NCI-H69 (cell line): ENCODE measurements at places on chromosomes 2 and 18.

DNA sequence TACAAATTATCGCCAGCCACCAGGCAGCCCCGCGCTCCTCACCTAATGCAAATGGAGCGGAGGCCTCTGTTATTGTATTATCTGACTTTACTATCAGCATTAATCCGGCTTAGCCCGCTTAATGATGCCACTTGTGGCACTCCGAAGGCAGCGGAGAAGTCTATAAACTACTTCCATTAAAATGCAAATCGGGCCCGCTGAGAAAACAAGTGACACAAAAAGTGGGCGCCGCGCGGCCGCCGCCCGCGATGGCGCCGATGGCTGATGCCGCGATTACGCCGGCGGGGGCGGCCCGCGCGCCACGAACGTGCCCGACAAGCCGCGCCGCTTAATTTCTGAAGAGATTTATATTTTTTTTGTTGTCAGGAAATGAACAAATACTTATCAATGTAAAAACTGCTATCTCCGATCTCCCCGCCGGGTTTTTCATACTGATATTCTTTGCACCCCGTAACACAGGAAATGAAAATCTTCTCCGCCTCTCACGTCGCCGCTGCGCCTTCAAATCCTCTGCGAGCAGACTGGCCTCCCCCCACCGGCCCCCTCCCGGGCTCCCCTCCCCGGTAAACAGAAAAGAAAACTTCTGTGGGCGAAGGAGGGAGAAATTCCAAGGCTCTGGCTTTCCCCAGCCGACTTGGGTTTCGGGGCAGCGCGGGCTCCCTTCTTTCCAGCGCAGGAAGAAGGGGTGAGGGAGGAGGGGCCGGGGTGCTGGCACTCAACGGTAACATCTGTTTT, 221.8 kb downstream of the INSIG2 start:
- peak; percentile 43 for DNase-seq

GRCh38 chr18:12283256-12283655, 24.8 kb upstream of the TUBB6 start:
- DNase-seq: peak; percentile 65

GRCh38 chr2:177282787-177283572, 18.5 kb upstream of the NFE2L2 start:
- peak; percentile 29 for DNase-seq

GRCh38 chr2:197284956-197285355, 25.6 kb downstream of the ANKRD44 start:
- DNase-seq: no peak

- no peak for DNase-seq
These were observed 555.6 kb downstream of the CCDC85A start for GRCh38 chr2:56739413-56739812.

- DNase-seq: no peak
These were observed 144.1 kb upstream of the RBBP8 start for GRCh38 chr18:22789052-22789451.

DNA sequence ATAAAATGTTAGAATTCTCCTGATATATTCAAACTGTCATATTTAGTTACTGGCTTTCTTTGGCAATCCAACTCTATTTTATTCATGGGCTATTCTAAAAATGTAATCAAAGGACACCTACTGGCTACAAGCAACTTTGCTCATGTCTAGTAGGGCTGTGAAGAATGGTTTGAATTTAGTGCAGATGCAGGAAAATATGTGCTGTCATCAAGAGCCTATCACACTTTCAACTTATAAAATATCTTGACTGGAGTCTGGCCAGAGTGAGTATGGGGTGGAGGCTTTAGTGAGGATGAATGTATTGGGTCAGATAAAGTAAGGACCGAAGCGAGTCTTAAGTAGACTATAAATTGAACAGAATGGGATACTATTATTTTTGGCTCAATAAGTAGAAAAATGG, 343.4 kb upstream of the SPRED2 start:
- DNase-seq: no peak

GRCh38 chr2:46162329-46163097, 134.7 kb upstream of the EPAS1 start:
- DNase-seq: no peak

DNA sequence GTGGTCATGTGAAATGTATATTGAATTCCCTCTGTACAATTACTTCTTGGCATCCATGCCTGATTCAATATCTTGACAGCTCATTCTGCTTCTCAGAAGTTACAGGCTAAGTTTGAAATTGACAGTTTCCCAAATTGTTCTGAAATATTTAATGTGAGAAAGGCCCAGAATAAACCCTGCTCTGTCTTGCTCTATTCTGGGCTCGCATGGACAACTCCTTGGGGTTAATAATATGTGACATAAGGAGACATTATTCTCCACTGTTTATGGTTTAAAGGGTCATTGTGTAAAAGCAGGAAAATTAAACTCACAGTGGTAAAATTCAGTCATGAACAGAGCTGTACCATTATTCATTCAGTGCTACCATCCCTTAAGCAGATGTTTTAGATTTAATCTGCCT, 160.7 kb upstream of the CNTNAP5 start:
- DNase-seq: no peak

DNA sequence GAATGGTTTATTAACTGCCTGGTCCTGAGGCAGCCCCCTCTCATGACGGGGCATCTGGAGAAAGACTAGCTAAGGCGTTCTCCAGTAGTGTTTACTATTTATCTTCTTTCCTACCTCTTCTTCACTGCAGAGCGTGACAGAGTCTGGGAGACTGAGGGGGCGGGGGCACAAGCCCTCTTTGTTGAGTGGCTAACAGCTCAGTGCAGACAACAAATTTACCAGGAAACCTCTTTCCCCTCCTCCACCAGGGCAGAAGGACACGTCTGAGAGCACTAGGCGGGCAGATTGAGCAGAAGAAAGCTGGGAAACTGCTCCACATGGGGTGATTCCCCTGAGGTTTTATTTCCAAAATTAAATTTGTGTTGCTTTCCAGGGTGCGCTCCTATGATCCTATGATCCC, 322.1 kb downstream of the CNTNAP5 start:
- DNase-seq: no peak
